ENCODE measurements at places on chromosomes 2 and 18.

DNA sequence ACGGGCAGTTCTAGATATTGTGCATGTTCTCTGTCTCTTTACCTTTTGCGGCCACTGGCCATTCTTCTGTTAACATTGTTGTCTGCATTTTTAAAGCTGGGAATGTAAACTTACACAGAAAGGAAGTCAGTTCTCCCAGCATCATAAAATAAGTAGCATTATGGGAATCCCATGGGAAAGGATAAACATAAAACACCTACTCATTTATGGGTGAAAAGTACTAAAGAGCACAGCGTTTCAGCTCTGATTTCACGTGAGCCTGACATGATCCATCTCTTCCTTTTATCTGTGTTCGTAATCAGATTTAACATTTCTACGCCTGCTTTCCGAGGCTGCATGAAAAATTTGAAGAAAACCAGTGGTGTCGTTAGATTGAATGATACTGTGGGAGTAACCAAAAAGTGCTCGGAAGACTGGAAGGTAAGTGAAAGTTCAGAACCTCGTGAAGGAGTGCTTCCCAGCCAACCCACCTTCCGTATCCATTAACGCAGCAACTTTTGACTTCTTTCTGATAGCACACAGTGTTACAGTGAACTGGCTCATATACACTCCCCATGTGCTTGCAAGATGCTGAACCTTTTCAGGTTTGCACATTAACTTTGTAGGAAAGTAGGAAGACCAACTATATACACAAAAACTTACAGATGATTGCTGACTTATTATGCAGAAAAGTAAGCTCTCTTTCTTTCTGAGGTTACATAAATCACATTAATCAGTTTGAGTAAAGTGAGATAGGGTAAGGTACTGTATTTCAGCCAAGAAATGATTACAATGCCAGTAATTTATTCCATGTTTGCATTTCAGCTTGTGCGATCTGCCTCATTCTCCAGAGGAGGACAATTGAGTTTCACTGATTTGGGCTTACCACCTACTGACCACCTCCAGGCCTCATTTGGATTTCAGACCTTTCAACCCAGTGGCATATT, 86.5 kb upstream of the TTC39C start:
- no peaks in the 10 kb centered on the region for H3K27me3 ChIP-seq
- no peaks in the 10 kb centered on the region for H3K36me3 ChIP-seq
- no peak overlapping the region for H3K27ac ChIP-seq

DNA sequence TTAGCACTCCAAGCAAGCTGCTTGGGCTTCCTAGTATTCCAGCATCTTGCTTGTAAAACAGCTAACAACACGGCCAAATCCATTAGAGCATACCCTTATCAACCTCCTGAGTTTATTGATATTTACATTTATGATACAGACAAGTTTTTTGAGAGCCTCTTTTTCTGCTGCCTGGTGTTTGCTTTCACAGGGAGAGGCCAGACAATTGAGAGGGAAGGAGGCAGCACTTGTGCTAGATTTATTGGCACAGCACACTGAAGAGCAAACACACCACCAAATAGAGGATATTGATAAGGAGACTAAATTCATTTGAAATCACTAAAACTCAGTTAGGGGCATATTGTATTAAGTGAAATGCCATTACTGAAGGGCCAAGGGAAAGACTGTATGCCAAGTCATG, 1142.3 kb upstream of the FANCL start:
- H3K27ac ChIP-seq: no peak overlapping the region
- no peaks in the 10 kb centered on the region for H3K36me3 ChIP-seq
- H3K4me1 ChIP-seq: no peaks in the 10 kb centered on the region
- no peak overlapping the region for H3K4me3 ChIP-seq
- no peaks in the 10 kb centered on the region for H3K27me3 ChIP-seq

DNA sequence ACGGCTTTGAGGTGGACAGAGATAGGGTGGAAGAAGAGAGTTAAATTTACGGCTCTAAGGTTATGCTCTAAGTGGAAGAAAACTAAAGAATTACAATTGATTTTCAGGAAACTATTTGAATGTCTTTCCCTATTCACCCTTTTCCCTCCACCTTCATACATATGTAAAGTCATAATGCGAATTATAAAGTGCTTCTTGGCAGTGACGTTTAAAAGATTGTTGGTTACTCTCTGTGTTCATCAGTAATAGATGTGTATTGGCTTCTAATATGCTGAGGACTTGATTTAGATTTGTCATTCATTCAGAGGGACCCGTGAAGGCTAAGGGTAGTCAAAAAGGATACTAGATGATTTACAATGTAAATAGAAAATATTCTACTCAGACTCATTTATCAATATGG, 63.9 kb downstream of the ARHGAP28 start:
- no peak overlapping the region for H3K27ac ChIP-seq
- DNase-seq: no peak
- no peaks in the 10 kb centered on the region for H3K27me3 ChIP-seq
- H3K4me1 ChIP-seq: no peaks in the 10 kb centered on the region
- no peaks in the 10 kb centered on the region for H3K36me3 ChIP-seq
- H3K4me3 ChIP-seq: no peak overlapping the region

- no peaks in the 10 kb centered on the region for H3K36me3 ChIP-seq
- H3K4me3 ChIP-seq: no peak overlapping the region
- H3K27me3 ChIP-seq: no peaks in the 10 kb centered on the region
- no peak for DNase-seq
- no peaks in the 10 kb centered on the region for H3K4me1 ChIP-seq
Observed at GRCh38 chr2:199309973-199310372, 147.8 kb downstream of the SATB2 start.

DNA sequence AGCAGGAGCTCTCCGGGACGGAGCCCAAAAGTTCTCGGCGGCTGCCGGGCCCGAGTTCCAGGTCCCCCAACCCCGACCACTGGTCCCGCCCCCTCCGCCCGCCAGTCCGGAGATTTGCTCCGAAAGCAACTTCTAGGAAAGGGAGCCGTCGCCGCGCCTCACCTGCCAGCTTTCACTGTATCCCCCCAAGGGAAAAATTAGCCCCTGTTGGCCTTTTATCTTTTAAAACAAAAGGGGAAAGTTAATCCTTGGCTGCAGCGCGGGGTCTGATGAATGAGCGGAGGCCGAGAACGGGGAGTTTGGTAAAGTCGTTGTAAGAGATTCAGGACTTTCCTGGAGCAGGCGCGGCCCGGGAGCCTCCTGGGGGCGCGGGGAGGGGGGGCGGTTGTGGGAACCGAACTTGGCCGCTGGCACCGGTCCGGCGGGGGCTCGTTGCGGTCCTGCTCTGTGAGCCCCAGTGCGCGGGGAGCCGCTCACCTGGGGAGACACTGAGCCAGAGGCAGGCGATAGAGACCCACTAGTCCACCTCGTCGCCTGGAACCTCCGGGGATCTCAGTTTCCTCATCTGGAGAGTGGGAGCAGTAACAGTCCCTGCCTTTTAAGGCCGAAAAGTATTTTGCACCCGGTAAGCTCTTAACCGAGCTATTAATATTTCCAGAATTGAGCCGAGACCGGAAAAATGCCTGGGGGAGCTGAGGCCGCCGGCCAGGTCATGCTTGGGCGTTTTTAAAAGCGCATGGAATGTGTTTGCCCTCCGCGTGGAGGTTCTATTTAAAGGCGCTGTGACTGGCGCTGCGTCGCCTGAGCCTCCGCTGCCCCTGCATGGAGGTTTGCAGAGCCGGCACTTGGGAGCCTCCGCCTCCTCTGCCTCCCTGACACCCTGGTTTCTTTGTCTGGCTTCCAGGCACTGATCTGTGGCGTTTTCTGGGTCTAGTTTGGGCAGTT, 1.1 kb downstream of the EFHD1 start:
- no peaks in the 10 kb centered on the region for H3K4me1 ChIP-seq
- H3K4me3 ChIP-seq: peak overlapping the region; percentile 94
- no peak for DNase-seq
- peak overlapping the region; percentile 93 for H3K27ac ChIP-seq
- H3K27me3 ChIP-seq: no peaks in the 10 kb centered on the region

GRCh38 chr2:106159866-106160785, 34.0 kb downstream of the UXS1 start:
- H3K27me3 ChIP-seq: no peaks in the 10 kb centered on the region
- no peaks in the 10 kb centered on the region for H3K4me1 ChIP-seq
- no peak for DNase-seq
- H3K27ac ChIP-seq: no peak overlapping the region

DNA sequence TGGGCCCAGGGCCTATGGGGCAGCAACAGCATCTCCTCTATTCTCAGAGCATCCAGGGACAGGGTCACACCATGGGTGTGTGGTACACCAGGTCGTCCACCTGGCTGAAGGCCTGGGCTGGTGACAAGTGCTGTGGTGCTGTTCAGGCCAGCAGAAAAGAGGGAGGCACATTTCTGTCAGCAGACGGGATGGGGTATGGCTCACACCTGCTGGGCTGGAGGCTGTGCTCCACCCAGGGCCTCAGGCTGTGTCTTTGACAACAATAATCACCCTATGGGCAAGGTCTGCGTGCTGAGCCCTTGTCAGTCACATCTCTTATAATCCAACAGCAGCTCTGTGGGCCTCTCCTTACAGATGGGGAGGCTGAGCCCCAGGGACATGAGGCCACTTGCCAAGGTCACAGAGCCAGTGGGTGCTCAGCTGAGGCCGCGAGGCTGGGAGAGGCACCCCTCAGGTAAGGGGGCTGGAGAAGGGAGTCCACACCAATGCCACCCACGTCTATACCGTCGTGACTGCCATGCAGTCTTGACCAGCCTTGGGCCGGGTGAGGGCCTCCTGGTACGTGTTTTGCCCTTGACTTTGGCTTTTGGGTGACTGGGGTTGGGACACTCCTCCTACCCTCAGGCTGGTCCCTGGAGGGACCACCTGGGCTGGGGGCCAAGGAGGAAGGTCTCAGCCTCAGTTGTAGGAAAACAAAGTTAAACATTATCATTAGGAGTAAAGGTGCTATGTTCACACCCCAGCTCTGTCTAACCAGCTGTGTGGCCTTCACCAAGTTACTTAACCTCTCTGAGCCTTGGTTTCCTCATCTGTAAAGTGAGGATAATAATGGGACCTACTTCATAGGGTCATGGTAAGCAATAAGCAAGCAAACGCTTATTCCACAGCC, 5.6 kb upstream of the HS6ST1 start:
- DNase-seq: peak; percentile 16
- H3K4me1 ChIP-seq: peaks cover 4% of the 10 kb centered on the region
- no peak overlapping the region for H3K27ac ChIP-seq

DNA sequence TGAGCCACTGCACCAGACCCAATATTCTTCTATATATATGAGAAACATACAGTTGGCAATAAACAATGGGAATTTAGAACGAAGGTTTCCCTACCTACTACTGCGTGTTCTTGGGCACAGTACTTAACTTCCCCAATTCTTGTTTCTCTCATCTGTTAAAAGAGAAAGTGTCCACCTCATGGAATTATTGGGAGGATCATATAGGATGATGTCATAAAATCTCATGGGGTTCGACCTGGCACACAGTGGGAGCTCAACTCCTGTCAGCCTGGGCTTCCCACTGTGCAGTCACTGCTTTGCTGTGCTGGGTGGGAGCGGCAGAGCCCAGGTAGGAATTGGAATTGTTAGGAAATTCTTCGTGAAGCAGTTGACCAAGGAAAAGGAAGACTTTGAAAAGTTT, 203.3 kb downstream of the SH3BP4 start:
- H3K4me1 ChIP-seq: no peaks in the 10 kb centered on the region
- no peak for DNase-seq
- no peak overlapping the region for H3K27ac ChIP-seq
- H3K36me3 ChIP-seq: no peaks in the 10 kb centered on the region
- H3K27me3 ChIP-seq: no peaks in the 10 kb centered on the region

- no peaks in the 10 kb centered on the region for H3K36me3 ChIP-seq
- H3K4me3 ChIP-seq: no peak overlapping the region
- peaks cover 19% of the 10 kb centered on the region for H3K27me3 ChIP-seq
- peaks cover 29% of the 10 kb centered on the region for H3K4me1 ChIP-seq
Observed at GRCh38 chr2:172092716-172093415, 7.6 kb downstream of the DLX1 start.

- DNase-seq: no peak
- H3K4me1 ChIP-seq: no peaks in the 10 kb centered on the region
- H3K27me3 ChIP-seq: no peaks in the 10 kb centered on the region
- no peaks in the 10 kb centered on the region for H3K36me3 ChIP-seq
- H3K4me3 ChIP-seq: no peak overlapping the region
Observed at GRCh38 chr2:172674968-172675303, 60.7 kb upstream of the RAPGEF4 start.

DNA sequence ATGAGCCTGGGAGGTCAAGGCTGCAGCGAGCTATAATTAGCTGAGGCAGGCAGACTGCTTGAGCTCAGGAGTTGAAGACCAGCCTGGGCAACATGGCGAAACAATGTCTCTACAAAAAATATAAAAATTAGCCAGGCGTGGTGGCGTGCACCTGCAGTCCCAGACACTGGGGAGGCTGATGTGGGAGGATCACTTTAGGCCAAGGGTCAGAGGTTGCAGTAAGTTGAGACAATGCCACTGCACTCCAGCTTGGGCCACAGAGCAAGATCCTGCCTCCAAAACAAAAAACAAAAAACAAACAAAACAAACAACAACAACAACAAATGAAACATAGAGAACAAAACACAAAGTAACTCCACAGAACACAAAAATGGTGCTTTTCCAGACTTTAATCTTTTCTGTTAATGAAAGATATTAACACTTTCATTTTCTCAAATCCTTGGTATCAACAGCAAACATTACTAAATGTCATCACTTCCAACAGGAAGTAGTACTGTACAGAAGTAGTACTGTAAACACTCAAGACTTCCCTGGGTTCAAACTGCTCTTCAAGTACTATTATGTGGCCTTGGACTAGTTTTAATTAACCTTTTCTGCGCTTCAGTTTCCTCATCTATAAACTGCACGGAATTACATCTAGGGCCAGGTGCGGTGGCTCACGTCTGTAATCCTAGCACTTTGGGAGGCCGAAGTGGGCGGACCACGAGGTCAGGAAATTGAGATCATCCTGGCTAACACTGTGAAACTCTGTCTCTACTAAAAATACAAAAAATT, 27.9 kb downstream of the PUM2 start:
- H3K4me1 ChIP-seq: no peaks in the 10 kb centered on the region
- H3K27me3 ChIP-seq: no peaks in the 10 kb centered on the region
- no peak overlapping the region for H3K4me3 ChIP-seq
- H3K27ac ChIP-seq: no peak overlapping the region

GRCh38 chr18:45993438-45993837, 26.3 kb upstream of the EPG5 start:
- H3K27me3 ChIP-seq: no peaks in the 10 kb centered on the region
- no peak for DNase-seq
- H3K27ac ChIP-seq: no peak overlapping the region
- H3K4me1 ChIP-seq: no peaks in the 10 kb centered on the region
- no peaks in the 10 kb centered on the region for H3K36me3 ChIP-seq

- no peaks in the 10 kb centered on the region for H3K4me1 ChIP-seq
- H3K27me3 ChIP-seq: no peaks in the 10 kb centered on the region
- H3K36me3 ChIP-seq: peaks cover 5% of the 10 kb centered on the region
Observed at GRCh38 chr18:13026583-13027270, 35.6 kb downstream of the CEP192 start.

DNA sequence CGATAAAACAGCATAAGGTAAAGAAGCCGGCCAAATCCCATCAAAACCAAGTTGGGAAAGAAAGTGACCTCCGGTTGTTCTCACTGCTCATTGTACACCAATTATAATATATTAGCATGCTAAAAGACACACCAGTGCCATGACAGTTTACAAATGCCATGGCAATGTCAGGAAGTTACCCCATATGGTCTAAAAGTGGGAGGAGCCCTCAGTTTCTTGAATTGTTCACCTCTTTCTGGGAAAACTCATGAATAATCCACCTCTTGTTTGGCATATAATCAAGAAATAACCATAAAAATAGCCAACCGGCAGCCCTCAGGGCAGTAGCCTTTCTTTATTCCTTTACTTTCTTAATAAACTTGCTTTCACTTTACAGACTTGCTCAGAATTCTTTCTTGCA, 544.9 kb upstream of the SETBP1 start:
- no peaks in the 10 kb centered on the region for H3K36me3 ChIP-seq
- no peaks in the 10 kb centered on the region for H3K4me1 ChIP-seq
- DNase-seq: no peak
- no peak overlapping the region for H3K27ac ChIP-seq
- no peak overlapping the region for H3K4me3 ChIP-seq
